ELF-1 (cell line): ENCODE measurements at places on chromosomes 16 and 17.
A peak's percentile ranks its signal among the peaks of the same experiment; 100 is the strongest.

DNA sequence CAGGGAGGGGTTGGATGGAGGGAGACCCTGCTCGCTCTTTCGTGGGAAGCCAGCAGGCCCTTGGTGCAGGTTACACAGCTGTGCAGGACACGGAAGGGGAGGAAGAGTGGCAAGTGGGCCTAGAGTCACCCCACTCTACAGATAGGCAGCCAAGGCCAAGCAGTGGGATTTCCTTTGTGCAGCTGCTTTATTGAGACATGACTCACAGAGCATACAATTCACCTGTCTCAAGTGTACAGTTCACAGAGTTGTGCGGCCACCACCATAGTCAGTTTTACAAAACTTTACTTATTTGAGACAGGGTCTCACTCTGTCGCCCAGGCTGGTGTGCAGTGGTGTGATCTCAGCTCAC, 91.2 kb upstream of the CIBAR2 start:
- DNase-seq: no peak

- DNase-seq: no peak
These were observed 53.5 kb downstream of the STX8 start for GRCh38 chr17:9522074-9522473.

DNA sequence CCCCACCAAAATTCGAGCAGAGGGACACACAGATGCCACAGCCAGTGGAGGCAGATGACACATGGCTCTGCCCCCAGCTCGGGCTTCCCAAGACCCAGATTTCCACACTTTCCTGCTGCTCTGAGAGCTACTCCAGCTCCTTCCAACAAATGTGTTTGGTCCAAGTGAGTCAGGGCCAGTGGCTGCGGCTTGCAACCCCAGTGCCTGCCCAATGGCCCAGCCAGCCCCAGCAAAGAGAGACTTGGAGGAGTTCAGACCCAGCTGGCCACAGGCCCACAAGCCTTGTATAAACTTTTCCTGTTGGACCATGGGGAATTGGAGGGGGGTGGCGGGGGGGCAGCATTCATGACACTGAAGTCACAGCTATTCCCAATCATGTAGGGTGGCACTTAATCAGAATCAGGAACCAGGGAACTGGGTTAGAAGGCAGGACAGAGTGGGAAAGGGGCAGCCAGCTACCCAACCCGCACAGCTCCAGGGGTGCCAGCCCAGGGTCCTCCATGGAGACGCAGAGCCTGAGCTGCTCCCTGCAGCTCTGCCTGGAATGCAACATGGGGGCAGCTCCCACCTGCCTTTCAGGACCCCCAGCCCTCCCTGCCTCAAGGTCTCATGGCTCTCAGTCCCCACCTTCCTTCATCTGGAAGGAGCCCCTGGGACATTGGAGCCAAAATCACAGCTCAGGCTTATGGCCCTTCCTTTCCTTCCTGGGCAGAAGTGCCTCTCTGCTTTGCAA, 17.5 kb upstream of the C16orf78 start:
- no peak for DNase-seq

- no peak for DNase-seq
These were observed 2.9 kb downstream of the CMTM1 start for GRCh38 chr16:66569131-66569530.

GRCh38 chr16:56630134-56630533, 2.3 kb upstream of the MT1M start:
- DNase-seq: no peak

DNA sequence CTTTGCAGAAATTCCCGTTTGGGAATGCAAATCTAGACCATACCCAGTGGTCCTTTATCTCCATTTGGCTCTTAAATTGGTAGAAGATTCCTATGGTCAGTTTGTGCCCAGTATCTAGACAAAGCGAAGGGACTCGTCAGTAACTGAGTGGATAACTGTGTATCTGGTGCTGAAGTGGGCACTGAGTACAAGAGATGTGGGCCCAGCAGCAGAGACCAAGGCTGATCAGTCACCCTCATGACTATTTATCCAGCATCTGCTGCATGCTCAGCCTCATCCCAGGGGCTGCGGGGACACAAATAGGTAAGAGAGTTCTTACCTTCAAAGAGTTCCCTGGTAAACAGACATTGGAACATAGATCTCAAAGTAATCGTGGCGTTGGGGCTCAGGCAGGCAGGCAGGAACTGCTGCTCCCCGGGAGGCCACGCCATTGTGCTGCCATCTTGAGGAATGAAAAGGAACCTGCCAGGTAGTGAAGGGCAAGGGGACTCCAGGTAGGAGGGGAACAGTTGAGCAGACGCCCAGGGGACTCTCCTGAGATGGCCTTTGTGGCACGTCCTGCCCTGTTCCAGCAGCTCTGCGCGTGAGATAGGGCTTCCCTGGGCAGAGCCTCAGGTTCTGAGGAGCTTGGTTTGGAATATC, 10.3 kb downstream of the NT5M start:
- DNase-seq: peak; percentile 69

DNA sequence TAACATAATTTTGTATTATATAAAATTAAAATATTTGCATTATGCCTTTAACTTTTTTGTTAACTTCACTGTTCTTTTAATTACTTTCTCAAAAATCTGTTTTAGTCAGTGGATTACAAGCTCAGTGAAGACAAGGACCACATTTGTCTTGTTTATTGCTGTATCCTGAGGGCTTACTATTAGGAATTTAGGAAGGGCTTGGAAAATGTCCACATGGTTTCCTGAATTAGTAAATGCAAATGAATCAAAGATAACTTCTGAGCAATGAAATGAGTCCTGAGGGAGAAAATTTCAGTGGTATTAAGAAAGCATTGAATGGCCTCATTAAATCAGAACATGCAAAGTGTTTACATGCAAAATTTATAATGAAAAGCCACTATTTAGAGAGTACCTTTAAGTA, 1293.2 kb upstream of the GOT2 start:
- no peak for DNase-seq

DNA sequence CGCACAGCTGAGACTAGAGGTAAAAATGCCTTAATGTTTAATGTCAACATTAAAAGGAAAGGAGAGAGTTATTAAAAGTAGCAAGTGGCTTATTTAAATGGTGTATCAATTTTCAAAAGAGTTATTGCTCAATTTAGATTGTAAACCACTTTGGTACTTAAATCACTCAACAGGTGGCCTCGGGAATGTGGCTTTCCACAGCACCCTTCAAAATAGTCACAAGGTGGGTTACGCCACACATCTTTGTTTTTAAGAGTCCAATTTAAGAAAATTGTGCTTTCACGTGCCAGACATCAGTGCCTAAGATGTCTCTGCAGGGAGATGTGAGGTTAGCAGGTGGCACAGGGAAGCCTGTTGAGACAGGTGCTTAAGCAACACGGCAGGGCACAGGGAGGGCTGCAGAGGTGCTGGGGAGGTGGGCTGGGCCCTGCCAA, 27.5 kb upstream of the ADCY7 start:
- no peak for DNase-seq

DNA sequence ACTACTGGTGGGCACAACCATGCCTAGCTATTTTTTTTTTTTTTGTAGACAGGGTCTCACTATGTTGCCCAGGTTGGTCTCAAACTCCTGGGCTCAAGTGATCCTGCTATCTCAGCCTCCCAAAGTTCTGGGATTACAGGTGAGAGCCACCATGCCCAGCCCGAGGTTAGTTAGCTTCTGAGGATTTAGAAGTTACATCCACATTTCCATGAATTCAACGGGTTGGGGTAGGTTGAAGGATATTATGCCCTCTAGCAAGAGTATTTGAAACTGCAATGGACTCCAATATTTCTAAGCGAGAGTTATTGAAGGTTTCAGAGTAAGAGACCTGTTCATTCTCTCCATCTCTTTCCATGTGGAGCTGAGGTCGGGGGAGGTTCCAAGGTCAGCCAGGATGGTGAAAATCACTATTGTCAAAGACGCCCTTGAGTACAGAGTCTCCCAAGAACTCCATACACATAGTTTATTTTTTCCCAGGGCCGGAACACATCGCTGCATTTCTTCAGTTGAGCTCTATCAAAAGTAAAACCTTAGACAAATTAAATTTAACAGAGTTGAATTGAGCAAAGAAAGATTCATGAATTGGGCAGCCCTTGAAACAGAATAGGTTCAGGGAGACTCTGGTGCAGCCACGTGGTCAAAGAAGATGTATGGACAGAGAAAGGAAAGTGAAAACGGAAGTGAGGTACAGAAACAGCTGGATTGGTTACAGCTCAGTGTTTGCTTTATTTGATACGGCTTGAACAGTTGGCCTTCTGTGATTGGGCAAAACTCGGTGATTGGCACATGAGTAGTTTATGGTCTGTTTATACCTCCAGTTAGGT, 19.0 kb upstream of the ITPRIPL2 start:
- DNase-seq: no peak

DNA sequence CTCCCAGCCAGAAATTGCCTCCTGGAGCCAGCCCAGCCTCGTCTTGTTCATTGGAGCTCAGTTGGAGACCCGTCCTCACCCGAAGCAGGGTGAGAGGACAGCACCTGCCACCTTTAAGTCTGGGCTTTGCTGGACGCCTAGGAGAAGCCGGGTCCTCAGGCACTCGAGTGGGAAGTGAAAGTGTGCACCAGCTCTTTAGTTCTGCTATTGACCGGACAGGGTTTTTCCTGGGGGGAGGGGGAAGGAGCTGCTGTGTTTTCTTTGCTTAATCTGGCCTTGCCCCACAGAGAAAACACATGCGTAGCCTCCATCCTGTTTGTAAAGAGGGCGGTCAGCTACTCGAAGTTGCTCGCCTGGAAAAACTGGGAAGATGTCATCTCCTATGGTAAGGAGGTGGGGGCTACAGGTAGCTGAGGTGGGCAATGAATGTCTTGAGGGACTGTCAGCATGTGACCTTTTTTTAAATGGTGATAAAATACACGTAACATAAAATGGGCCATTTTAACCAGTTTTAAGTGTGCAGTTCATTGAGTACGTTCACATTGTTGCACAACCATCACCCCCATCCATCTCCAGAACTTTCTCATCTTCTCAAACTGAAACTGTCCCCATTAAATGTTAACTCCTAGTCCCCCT, 34.4 kb downstream of the CMIP start:
- no peak for DNase-seq

GRCh38 chr17:16001226-16001897, 1.7 kb downstream of the TTC19 start:
- no peak for DNase-seq

- DNase-seq: peak; percentile 62
These were observed 3.0 kb upstream of the PIPOX start for GRCh38 chr17:29039764-29040598.

- DNase-seq: no peak
These were observed 135.4 kb upstream of the KIF2B start for GRCh38 chr17:53687324-53687723.

GRCh38 chr17:51764387-51764971, 394.0 kb downstream of the CA10 start:
- DNase-seq: peak; percentile 69

GRCh38 chr16:73356401-73357079, 308.6 kb upstream of the ZFHX3 start:
- DNase-seq: peak; percentile 23

- DNase-seq: no peak
These were observed 116.2 kb downstream of the C16orf78 start for GRCh38 chr16:49489686-49490320.

- no peak for DNase-seq
These were observed 27.2 kb upstream of the RPH3AL start for GRCh38 chr17:379531-380465.

DNA sequence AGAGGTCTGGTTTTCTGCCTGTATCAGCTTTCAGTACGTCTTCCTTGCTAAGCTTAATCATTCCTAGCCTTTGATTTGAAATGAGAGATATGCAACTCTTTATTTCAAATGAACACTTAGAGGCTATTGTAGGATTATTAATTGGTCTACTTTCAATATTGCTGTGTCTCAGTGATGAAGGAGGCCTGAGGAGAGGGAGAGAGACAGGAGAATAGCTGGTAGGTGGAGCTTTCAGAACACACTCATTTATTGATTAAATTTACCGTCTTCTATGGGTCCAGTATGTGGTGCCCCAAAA, 187.0 kb downstream of the BCAS3 start:
- no peak for DNase-seq

- no peak for DNase-seq
These were observed 32.0 kb downstream of the KSR1 start for GRCh38 chr17:27488231-27488630.

GRCh38 chr16:87661561-87661960, 59.3 kb downstream of the JPH3 start:
- peak; percentile 84 for DNase-seq

- no peak for DNase-seq
These were observed 42.0 kb downstream of the GOSR1 start for GRCh38 chr17:30519166-30519565.

DNA sequence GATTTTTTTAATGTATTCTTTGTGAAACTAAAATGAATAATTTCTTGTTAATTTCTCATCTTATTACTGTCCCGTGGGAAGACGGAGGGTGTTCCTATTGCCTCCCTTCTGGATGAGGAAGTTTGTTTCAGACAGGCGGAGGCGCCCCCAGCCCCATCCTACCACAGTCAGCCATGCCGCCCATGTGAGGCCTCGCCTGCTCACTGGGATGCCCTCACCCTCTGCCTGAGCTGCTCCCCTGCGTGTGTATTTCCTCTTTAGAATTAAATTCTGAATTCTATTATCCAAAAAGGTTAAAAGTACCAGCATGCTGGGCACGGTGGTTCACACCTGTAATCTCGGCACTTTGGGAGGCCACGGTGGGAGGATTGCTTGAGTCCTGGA, 14.0 kb downstream of the KCTD2 start:
- DNase-seq: no peak

DNA sequence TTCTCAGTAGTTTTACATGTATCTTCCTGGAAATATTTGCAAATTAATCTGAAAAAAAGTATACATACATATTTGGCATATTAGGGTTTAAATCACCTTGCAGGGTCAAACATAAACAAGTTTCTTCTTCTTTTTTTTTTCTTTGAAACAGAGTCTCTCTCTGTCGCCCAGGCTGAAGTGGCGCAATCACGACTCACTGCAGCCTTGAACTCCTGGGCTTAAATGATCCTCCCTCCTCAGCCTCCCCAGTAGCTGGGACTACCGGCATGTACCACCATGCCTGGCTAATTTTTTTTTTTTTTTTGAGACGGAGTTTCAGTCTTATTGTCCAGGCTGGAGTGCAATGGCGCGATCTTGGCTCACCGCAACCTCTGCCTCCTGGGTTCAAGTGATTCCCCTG, 12.6 kb upstream of the FUS start:
- DNase-seq: no peak

GRCh38 chr16:79206889-79207288, 393.6 kb downstream of the MAF start:
- DNase-seq: no peak

- peak; percentile 63 for DNase-seq
These were observed 3.9 kb upstream of the KRT15 start for GRCh38 chr17:41522301-41523224.

- no peak for DNase-seq
These were observed 26.7 kb downstream of the HIC1 start for GRCh38 chr17:2081564-2081963.

- no peak for DNase-seq
These were observed 17.5 kb upstream of the CCL22 start for GRCh38 chr16:57341062-57341440.

GRCh38 chr17:72826602-72827001, 265.9 kb downstream of the SLC39A11 start:
- no peak for DNase-seq

DNA sequence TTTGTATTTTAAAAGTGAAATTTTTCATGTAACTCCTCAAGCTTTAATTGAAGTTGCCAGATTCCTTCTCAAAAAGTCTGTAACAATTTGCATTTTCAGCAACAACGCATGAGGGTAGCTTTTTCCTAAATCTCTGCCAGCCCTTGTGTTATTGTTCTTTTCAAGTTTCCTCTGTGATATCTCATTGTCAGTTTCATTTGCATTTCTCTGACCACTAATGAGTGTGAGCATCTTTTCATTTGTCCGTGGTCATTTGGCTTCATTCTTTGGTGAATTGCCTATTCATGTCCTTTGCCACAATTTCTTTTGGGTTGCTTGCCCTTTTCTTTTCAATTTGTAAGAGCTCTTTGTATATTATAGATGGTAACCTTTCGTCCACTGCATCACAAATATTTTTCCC, 68.0 kb upstream of the NKD1 start:
- no peak for DNase-seq
